ENCODE measurements at places on chromosomes 4 and X.

DNA sequence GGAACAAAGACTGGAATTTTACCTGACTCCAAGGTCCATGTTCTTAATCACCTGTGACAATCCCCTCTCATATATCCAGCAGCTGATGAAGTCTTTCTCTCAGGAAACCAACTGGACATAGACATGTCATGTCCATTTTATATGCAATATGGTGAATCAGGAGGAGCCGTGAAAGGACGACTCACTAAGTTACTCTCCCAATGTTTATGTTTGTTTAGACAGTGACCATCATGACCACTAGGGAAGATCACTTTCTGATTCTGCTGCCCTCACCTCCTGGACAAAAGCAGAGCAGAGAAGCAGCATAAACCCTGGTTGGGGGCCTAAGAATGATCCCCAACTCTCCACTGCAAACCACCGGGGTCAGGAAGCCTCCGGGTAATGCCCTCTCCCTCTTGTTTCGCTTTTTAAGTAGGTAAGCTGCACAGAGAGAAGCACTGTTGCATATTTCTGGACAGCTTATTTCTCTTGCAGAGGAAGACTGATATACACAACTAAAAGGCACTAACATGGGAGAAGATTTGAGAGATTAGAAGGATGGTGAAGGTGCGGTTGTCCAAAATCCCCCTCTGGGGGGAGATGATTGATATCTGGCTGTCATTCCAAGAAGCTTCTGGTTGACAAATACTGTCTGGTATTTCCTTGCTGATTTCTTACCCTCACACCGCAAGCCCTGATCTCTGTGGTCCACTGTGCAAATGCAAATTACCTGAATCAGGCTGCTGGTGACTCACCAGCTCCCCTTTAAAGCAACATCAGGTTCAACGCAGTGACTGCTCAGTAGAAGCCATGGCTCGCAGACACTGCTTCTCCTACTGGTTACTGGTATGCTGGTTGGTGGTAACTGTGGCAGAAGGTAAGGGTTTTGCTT, at the start of gene ODAPH:
Gene ODAPH, plus strand, starts transcription at position 773 of the 871 bp plus-strand sequence. Its CDS starts 17 bp downstream, at position 790.
- DNase-seq = peak; percentile 1

GRCh38 chrX:53716328-53717088, 30.0 kb upstream of the HUWE1 start:
- peak; percentile 14 for DNase-seq

DNA sequence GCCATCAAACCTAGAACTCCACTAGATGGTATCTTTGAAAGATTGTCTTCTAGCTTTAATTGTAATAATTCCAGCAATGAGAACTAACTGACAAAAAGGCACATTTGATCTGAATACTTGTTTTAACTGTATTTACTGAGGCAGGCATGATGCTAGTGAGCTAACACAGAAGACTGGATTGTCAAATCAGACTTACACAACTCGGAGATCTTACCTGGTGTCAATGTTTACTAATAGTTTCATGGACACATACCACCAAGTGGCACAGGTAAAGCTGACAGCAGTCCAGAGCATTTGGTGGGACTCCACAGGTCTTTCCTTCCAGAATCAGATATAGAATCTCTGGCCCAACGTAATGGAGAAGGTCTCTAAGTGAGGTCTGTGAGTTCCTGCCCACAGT, 229.9 kb upstream of the BOD1L1 start:
- DNase-seq = no peak

DNA sequence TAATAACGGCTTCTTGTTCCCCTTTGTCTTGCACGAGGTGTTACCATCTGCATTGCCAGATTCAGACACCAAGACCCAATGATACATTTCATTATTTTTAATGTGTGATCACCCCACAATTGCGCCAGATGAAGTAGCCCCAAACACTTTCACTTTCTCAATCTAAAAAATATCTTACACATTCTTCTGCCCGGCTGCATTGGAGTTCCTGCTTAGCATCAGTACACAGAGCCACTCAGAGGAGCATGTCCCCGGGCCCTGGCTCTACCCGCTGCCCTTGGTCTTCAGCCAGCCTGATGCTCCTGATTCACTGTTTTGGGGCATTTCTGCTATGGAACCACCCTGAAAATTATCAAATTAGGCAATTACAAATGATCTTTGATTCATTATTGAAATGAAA, 66.0 kb upstream of the TENM3 start:
- DNase-seq = no peak

GRCh38 chr4:183362916-183363542, 40.8 kb upstream of the CLDN24 start:
- DNase-seq = no peak

DNA sequence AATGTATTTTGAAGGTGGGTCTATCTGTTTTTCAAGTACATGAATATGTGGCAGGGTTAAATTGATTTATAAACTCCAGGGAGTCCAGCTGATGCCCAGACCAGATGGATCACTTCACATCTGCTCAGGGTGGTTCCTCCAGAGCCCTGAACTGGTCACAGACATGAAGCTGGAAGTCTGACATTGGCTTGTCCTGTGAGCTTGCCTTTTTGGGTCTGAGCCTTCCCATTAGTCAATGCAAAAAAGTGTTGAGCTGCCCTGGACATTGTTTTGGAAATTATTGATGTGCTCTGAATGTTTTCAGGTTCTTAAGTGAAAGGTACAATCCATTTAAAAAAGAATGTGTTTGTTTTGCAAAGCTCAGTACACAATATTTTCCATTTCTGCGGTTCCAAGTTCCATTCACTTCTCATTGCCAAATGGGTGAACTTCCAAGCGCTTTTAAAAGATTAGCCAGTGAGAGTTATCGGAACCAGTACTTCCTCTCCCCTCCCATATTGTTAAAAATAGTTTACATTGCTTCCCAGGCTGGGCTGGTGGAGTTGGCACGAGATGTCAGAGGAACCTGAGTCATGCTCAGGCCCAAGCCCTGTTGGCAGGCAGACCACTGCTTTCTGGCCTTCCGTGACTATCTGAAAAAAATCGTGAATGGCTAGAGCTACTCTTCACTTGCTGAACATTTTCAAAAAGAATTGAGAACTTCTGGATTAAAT, 52.1 kb downstream of the PDGFRA start:
- DNase-seq = no peak

DNA sequence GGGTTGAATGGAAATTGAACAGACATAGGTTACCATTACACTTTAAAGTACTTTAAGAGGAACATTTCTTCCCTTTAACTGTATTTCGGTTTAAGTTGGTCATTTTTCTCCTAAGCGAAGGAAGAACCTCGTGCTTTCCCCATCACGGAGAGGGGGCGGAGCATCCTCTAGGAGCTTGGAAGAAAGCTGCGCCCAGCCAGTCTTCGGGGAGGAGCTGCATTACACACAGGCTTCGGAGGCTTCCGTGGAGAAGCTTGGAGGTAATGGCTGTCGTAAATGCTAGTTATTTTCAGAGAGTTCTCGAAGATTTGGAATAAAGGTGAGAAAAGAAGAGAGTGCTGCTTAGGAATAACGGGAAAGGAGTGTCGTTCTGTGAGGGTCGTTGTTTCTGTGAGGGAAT, at the start of gene PWWP3B:
Gene PWWP3B, plus strand, starts transcription at position 199 of the 400 bp plus-strand sequence. CDS start 37,128 bp downstream, outside the sequence.
- no peak for DNase-seq

- DNase-seq = no peak
Measured at GRCh38 chr4:125398263-125399002, 83.7 kb downstream of the FAT4 start.

DNA sequence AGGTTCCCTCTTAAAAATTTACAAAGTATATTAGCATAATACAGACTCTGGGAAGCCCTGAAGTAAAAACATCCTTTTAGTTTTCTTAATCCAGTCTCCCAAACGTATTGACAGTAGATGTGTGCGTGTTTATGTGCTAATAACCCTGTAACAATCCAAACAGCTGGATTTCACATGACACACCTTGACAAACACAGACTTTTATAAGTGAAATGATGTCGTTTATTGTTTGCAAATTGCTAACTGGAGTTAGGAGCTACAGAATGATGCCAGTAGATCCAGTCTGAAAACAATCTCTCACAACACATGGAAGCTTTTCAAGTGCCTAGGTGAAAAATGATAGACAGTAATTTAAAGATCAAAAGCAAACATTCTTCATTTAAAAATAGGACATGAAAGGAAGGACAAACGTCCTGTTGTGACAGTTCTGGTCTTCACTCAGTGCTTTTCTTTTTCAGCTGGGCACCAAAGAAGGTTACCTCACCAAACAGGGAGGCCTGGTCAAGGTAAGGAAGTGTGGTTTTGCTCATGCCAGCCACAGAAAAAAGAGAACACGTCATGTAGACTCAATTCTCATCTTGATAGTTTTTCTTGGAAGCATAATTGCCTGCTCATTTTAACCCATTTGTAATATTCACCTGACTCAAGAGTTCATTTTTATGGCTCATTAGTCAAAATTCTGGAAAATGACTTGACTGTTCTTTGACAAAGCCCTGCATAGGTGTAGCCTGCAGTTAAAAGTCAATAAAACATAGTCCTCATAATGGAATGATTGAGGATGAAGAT, 32.9 kb downstream of the LAMTOR3 start:
- DNase-seq = no peak

- DNase-seq = no peak
Measured at GRCh38 chr4:81565142-81565870, 93.6 kb upstream of the RASGEF1B start.
